ENCODE measurements at places on chromosomes 2 and 18. TPM values are rescaled to one million over a fixed set of nuclear protein-coding genes. Genes with fewer than 3 reads are reported as not detected.

GRCh38 chr2:168583710-168584521 is 127.8 kb downstream of the CERS6 start:
- no peak for DNase-seq

- DNase-seq, result no peak
These were observed 20.3 kb downstream of the ANKRD30B start for GRCh38 chr18:14768241-14768640.

HOXD13 gene
- polyA plus RNA-seq, result 0.22 TPM

RBBP8 gene
- 60.1 TPM for polyA plus RNA-seq

CDC42EP3 gene
- 57.0 TPM for polyA plus RNA-seq

HMSD gene
- polyA plus RNA-seq, result 1.1 TPM

GRCh38 chr2:174765576-174765975 is 1.3 kb upstream of the CHRNA1 start:
- no peak for DNase-seq

- no peak for DNase-seq
These were observed 40.3 kb downstream of the SESTD1 start for GRCh38 chr2:179224361-179224760.

DNA sequence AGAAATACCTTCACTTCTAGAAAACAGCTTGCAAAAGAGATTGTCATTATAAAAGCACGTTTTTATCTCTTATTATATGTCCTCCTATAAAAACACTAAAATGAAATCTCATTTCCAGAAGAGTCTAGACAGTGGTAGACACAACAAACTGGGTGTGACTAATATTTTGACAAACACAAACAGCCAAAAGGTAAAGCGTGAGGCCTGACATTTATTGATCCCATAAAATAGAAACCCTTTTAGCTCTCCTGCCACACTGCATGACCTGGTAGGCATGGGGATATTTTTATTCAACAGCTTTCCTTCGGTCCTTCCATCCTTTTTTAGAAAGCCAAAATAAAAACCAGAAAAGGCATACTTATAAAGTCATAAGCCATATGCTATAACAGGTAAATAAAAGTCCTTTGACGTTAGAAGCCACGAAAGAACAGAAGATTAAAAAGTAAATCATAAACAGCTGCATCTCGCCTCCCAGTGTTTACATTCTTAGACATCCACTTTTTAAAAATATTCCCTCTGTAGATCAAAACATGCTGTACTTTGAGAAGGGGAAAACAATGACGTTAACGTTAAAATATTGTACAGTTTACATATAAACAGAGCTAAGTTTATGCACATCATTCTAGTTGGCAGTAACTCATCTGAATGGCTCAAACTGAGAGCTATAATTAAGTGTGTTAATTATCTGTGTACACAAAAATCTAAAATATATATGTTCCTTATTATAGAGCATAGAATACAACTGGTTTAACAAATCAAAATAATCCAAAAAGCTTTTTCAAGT is 44.6 kb downstream of the IRS1 start:
- no peak for DNase-seq

NEUROD1 gene
- polyA plus RNA-seq, result not detected

DNA sequence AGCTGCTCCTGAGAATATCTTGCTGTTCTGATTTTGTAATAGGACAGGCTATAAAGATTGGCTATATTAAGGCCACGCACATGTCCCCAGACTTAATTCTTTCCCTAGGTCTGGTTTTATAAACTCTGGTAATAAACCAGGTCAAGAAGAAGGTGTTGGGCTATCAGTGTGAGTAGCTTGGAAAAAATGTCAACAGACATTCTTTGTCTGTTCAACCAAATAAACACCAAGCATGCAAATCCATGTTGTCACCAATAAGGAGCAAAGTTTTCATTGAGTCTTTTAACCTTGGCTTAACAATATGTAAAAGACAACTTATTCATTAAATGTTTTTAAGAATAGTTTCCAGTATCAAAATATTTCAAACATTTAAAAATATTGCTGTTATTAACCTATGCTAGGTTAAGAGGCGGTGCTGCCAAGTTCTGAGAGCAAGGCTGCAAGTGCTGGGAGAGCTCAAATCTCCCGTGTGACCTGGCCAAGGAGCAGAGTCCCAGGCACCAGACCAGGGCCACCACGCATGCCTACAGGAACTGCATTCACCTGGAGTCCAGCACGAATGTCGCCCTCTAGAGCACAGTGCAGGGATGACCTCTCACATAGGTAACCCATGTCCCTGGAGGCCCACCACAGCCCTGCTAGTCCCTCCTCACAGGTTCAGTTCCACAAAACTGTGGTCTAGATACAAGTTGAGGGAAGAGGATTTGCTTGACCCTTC is 120.5 kb upstream of the POU3F3 start:
- no peak for DNase-seq

CHRNA1 gene
- 6.5 TPM for polyA plus RNA-seq

PSTPIP2 gene
- 4.7 TPM for polyA plus RNA-seq

NAT8 gene
- polyA plus RNA-seq, result 22.5 TPM

DNA sequence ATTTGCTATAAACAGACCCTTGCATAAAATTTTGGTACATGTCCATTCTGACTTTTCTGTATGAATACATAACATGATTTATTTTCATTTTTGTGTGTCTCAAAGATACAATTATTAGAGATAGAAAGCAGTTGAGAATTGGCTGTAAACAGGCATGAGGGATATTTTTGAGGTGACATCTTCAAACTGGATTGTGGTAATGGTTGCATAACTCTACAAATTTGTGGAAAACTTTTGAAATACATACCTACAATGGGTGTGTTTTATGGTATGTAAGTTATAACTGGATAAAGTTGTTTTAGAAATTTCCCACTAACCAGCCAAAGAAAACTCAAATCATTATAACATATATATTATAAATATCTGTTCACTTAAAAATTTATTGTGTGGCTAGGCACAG is 39.6 kb downstream of the GREB1L start:
- no peak for DNase-seq

SCYGR4 gene
- polyA plus RNA-seq, result 0.10 TPM

GRCh38 chr2:57850415-57851130 is 196.0 kb upstream of the VRK2 start:
- DNase-seq, result no peak

- no peak for DNase-seq
These were observed 86.3 kb downstream of the PMS1 start for GRCh38 chr2:189870381-189871085.

GRCh38 chr2:98324181-98324580 is 22.1 kb upstream of the CNGA3 start:
- no peak for DNase-seq

GRCh38 chr2:166494140-166494624 is at the start of gene SCN7A:
Gene SCN7A (minus strand): TSS chr2:166494249. CDS start chr2:166477696, 16,553 bp downstream.
- DNase-seq, result peak; percentile 70

GRCh38 chr2:105262651-105263091 is 21.1 kb downstream of the GPR45 start:
- peak; percentile 27 for DNase-seq

DNA sequence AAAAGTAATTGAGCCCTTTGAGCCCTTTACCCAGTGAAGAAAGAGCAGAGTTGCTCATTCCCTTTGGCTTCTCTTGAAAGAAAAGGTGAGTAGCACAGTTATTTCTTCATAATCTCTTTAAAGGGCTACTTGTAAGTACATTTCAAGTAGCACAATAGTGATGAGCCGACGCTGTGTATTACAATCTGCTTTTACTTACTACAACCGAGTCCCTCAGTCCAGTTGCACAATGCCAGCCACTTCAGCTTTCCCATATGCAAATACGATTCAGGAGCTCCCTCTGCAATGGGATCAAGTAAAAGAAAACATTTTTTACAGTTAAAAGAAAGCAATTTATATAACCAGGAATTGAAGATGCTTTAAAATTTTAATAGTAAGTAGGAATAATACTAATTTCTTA is 868.5 kb downstream of the RNF144A start:
- no peak for DNase-seq

DNA sequence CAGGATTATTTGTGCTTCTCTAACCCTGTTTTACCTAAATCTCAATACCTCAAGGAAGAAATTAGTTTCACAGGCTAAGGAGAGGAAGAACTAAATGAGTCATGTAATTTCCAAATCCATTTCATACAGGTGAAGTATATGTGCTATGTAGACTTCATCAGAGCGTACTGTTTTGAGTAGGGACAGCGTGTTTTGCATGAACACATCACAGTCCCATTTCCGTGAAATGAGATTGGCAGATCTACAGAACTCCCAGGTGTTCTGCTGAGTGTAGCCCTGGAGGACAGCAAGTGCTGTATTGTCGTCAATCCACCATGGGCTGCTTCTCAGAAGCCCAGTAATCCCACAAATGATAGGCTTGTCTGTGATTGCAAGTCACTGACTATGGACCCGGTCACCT is 97.7 kb downstream of the XRCC5 start:
- no peak for DNase-seq

- DNase-seq, result no peak
These were observed 505.6 kb upstream of the SLC8A1 start for GRCh38 chr2:40957508-40957907.

DNA sequence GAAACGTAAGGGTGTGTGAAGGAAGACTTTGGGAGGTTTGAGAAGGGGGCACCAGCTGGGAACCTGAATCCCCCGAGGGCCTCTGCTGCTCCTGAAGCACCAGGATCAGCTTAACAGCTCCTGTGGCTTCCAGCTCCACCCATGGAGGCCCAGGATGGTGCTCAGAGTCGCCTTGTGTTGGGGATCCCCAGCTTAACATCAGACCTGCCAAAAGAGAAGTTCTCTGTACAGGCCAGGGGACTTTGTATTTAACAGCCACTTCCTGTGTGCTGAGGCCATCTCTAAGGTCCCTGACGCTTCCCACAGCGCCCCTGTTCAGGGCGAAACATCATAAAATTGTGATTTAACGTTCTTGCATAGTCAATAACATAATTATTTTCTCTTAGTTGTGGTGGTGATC is 77.5 kb downstream of the NCK2 start:
- no peak for DNase-seq

- DNase-seq, result no peak
These were observed 795 bp upstream of the CAPN10 start for GRCh38 chr2:240585681-240586197.

PPP1R1C gene
- polyA plus RNA-seq, result 1.5 TPM

FZD7 gene
- 84.9 TPM for polyA plus RNA-seq

RAMP1 gene
- polyA plus RNA-seq, result 3.2 TPM

GRCh38 chr2:134866498-134867099 is 28.2 kb downstream of the ACMSD start:
- no peak for DNase-seq

DNA sequence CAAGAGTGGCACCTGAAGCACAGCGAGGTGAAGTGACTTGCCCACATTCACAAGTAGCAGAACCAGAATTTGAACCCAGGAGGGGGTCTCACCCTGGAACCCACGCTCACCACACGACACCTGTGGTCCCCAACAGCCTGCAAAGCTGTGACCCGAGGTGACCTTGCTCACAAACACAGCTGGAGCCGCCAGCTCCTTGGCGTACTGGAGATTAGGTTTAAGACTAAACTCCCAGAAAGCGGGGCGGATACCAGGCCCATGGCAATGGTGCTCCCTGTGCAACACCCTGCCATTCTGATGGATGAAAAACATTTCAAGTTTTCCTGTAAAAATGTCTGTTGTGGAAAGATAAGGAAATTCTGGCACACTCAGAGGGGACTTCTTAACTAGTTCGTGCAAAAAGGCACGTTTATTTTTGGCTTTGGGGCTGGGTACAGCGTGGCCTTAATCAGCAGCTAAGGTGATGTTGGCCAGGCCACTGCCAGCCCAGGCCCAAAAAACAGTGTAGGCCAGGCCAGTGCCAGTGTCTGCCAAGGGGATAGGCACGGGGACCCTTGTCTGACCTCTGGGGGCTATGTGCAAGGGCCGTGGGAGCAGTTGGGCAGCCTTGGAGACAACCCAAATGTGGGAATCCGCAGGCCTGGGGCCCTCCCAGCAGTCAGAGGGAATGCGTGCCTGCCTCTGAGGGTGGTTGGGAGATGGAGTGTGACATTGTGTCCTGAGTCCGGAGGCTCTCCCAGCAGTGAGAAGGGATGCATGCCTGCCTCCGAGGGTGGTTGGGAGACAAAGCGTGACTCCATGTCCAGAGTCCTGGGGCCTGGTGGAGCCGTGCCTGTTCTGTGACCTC is 185.0 kb upstream of the HS6ST1 start:
- DNase-seq, result no peak

DNA sequence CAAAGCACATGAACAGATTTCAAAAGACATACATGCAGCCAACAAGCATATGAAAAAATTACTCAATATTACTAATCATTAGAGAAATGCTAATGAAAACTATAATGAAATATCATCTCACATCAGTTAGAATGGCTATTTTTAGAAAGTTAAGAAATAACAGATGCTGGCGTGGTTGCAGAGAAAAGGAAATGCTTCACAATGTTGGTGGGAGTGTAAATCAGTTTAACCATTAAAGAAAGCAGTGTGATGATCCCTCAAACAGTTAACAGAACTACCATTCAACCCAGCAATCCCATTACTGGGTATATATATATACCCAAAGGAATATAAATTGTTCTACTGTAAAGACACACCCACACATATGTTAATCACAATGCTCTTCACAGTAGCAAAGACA is 117.7 kb upstream of the SETBP1 start:
- DNase-seq, result no peak

DQX1 gene
- polyA plus RNA-seq, result 0.35 TPM

GRCh38 chr2:31736695-31737454 is 156.1 kb upstream of the SRD5A2 start:
- DNase-seq, result no peak

GRCh38 chr2:228522276-228522675 is 340.8 kb upstream of the SPHKAP start:
- no peak for DNase-seq

DNA sequence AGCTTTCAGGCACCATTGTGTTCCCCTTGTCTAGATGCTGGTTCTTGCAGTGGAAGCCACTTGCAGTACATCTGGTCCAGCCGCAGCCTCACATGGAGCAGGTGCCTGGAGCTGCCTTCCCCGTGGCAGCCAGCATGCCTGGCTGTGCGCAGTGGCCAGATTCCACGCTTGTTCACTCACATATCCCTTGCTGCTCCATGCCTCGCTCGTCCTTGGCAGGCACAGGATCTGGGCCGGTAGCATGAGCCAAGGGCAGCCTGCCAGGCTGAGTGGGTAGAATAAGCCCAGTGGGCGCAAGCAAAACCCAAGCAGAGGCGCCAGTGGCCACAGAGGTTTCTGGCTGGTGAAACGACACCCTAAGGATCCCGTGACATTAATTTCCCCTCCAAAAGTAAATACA is 20.6 kb downstream of the TMX3 start:
- DNase-seq, result no peak

DNA sequence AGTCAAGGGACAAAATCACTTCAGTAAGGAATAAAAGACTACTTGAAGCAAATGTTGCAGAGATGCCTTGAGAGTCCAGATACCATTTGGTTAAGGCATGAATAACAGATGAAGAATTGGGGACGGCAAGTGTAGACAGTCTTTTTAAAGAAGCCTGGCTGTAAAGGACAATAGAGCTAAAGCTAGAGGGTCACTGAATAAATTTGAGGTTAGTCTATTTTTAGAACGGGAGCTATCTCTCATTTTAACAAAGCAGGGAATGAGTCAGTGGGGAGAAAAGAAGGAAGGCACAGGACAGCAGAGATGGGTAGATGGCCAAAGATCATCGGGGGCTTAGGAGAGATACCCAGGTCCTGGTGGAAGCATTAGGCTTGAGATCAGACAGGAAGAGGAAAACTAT is 30.6 kb upstream of the CHN1 start:
- DNase-seq, result no peak

All from left renal pelvis (tissue), 4 donors.